GM23338 (cell line): ENCODE measurements at places on chromosomes 6 and 20. TPM values are rescaled to one million over a fixed set of nuclear protein-coding genes. Genes with fewer than 3 reads are reported as not detected.
A peak's percentile ranks its signal among the peaks of the same experiment; 100 is the strongest.

- no peak overlapping the region for H3K27ac ChIP-seq
- DNase-seq, result peak; percentile 81
- H3K36me3 ChIP-seq, result no peaks in the 10 kb centered on the region
- H3K27me3 ChIP-seq, result no peaks in the 10 kb centered on the region
Measured at GRCh38 chr6:122947355-122947754, 48.7 kb upstream of the CLVS2 start.

The GINS1 gene
- total RNA-seq, result 62.5 and 65.4 TPM in 2 replicates

GRCh38 chr20:12911372-12911771 is 97.4 kb upstream of the SPTLC3 start:
- no peak overlapping the region for H3K27ac ChIP-seq
- no peak for DNase-seq
- H3K4me3 ChIP-seq, result no peak overlapping the region
- H3K36me3 ChIP-seq, result no peaks in the 10 kb centered on the region

DNA sequence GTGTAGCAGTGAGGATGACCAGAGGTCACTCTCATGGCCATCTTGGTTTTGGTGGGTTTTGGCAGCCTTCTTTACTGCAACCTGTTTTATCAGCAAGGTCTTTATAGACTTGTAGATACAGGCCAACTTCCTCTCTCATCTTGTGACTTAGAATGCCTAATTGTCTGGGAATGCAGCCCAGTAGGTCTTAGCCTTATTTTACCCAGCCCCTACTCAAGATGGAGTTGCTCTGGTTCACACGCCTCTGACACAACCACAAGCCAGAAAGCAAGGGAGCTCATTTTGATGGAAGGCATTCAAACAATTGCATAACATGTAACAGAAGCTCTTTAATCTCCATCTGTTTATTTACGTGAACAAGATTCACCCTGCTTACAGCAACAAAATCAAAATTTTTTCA is 492.0 kb upstream of the SULF2 start:
- no peaks in the 10 kb centered on the region for H3K27me3 ChIP-seq
- H3K4me3 ChIP-seq, result no peak overlapping the region
- no peak for DNase-seq
- H3K4me1 ChIP-seq, result peaks cover 8% of the 10 kb centered on the region
- no peaks in the 10 kb centered on the region; the same call in 1 of the 2 replicates for H3K36me3 ChIP-seq

- no peak for DNase-seq
- no peaks in the 10 kb centered on the region for H3K4me1 ChIP-seq
- H3K27ac ChIP-seq, result no peak overlapping the region
Measured at GRCh38 chr6:168116975-168117899, 38.2 kb upstream of the FRMD1 start.

The CHRNA4 gene
- 1.9 and 3.9 TPM in 2 replicates for total RNA-seq

DNA sequence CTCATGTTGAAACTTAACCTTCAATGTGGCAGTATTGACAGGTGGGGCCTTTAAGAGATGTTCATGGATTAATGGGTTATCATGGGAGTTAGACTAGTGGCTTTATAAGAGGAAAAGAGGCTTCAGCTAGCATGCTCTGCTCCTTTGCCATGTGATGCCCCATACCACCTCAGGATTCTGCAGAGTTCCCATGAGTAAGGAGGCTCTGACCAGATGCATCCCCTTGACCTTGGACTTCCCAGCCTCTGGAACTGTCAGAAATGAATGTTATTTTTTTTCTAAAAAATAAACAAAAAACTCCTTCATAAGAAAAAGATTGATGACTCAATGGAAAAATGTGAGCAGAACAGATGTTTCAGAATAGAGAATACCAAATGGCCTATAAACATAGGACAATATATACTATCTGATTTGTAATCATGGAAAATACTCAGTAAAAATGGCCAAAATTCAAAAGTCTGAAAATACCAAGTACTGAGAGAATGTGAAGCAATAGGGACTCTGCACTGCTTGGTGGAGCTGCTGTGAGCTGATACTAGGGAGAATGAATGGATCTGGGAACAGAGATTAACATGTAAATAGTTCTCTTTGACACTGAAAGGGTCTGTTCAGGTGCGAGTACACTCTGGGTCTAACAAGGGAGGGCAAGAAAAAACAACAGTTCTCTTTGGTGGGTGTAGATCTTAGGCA is 7.4 kb upstream of the TRIM39 start:
- H3K4me3 ChIP-seq, result no peak overlapping the region
- DNase-seq, result peak; percentile 72
- no peak overlapping the region for H3K27ac ChIP-seq
- no peaks in the 10 kb centered on the region; the same call in 1 of the 2 replicates for H3K36me3 ChIP-seq

- no peak overlapping the region for H3K4me3 ChIP-seq
- 0 out of 2 replicates have a peak, but pooled peaks cover 9% of the 10 kb centered on the region for H3K36me3 ChIP-seq
- no peak for DNase-seq
- no peaks in the 10 kb centered on the region for H3K4me1 ChIP-seq
- no peaks in the 10 kb centered on the region for H3K27me3 ChIP-seq
Measured at GRCh38 chr20:4864311-4864752, 137.0 kb downstream of the SLC23A2 start.

The CNKSR3 gene
- total RNA-seq, result 3.5 and 5.7 TPM in 2 replicates

GRCh38 chr6:20900389-20901160 is 366.3 kb downstream of the CDKAL1 start:
- H3K36me3 ChIP-seq, result no peaks in the 10 kb centered on the region
- no peak overlapping the region for H3K27ac ChIP-seq
- H3K4me3 ChIP-seq, result no peak overlapping the region
- no peaks in the 10 kb centered on the region for H3K4me1 ChIP-seq
- no peak for DNase-seq
- no peaks in the 10 kb centered on the region for H3K27me3 ChIP-seq

The KIF16B gene
- total RNA-seq, result 11.1 and 12.8 TPM in 2 replicates

DNA sequence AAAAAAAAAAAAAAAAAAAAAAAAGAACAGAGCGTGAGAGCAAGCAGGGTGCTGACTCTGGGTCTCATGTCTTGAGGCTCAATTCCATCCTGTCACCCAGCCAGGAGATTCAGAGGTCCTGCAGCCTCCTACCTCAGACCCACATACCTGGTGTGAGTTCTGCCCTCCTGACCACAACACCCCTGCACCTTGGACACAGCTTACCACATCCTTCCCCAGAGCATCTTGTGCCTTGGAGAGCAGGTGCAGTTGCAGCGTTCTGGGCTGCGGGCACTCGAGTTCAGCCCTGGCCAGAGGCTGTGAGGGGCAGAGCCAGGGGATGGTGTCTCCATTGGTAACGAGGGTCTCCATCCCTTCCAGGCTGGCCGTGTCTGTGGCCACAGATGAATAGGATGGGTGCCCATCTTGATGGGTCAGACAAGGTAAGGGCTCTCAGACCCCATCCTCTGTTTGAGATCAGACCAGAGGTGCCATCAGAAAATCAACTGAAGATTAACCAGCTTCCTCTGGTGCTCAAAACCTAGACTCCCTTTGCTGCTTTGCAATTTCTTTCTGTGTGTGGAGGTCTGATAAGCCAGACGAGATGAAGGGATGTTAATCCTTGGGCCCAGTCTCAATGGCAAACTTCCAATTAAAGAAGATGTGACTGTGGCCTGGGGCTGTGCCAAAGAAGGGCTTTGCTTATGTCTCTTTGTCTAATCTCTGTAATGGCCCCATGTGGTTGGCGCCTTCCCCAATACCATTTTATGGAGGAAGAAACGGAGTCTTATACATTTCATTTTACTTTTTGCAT is 14.7 kb upstream of the ZNF831 start:
- H3K27ac ChIP-seq, result no peak overlapping the region
- no peaks in the 10 kb centered on the region for H3K27me3 ChIP-seq

GRCh38 chr6:38192011-38192410 is 372.5 kb downstream of the ZFAND3 start:
- H3K4me3 ChIP-seq, result no peak overlapping the region
- H3K4me1 ChIP-seq, result peaks cover 31% of the 10 kb centered on the region
- no peaks in the 10 kb centered on the region for H3K27me3 ChIP-seq
- no peaks in the 10 kb centered on the region for H3K36me3 ChIP-seq
- no peak overlapping the region for H3K27ac ChIP-seq

The MEP1A gene
- not detected in 2 replicates for total RNA-seq

DNA sequence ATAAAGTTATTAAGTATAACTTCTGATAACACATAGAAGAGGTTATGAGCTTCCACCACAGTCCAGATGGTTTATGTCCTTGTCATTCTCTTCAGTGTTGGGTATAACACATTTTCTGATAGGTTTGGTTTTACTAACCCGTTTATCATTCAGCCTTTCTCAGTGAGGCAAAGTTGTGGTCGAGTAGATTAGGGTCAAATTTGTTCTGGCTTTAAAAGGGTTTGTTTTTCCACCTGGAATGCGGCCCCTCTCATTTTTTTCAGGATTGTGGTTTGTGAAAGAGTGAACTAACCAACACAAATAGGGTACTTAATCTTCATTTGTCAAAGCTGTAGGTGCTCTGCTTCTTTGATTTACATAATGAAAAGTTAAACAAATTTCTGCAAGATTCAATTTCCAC is 204.2 kb upstream of the ASCC3 start:
- no peaks in the 10 kb centered on the region for H3K27me3 ChIP-seq
- peak overlapping the region; percentile 24; the same call in 1 of the 2 replicates for H3K27ac ChIP-seq
- H3K4me1 ChIP-seq, result peaks cover 46% of the 10 kb centered on the region
- peak; percentile 30 for DNase-seq
- H3K36me3 ChIP-seq, result no peaks in the 10 kb centered on the region

GRCh38 chr6:20747991-20748390 is 213.7 kb downstream of the CDKAL1 start:
- H3K27me3 ChIP-seq, result no peaks in the 10 kb centered on the region
- no peaks in the 10 kb centered on the region for H3K4me1 ChIP-seq
- DNase-seq, result no peak
- no peaks in the 10 kb centered on the region for H3K36me3 ChIP-seq
- H3K27ac ChIP-seq, result no peak overlapping the region

The FAXC gene
- total RNA-seq, result 10.5 and 18.3 TPM in 2 replicates

The PARD6B gene
- total RNA-seq, result 29.2 and 39.7 TPM in 2 replicates

DNA sequence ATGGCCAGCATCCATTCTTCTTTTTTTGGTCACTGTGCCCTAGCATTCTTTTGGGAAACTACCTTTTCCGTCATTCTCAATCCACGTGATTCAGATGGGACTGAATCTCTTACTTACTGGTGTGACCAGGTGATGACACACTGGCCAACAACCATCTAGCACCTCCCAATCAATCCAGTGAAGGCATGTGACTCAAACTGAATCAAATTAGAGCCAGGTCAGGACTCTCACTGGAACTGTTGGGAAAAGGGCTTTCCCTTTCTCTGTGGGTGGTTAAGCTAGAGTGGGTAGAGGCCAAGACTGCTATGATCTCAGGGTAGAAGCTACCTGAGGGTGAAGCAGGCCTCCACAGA is 36.2 kb upstream of the ZMYND8 start:
- no peaks in the 10 kb centered on the region for H3K4me1 ChIP-seq
- H3K36me3 ChIP-seq, result no peaks in the 10 kb centered on the region
- DNase-seq, result no peak
- H3K27me3 ChIP-seq, result no peaks in the 10 kb centered on the region

- peaks cover 30% of the 10 kb centered on the region for H3K4me1 ChIP-seq
- peaks cover 95% of the 10 kb centered on the region for H3K27me3 ChIP-seq
- H3K36me3 ChIP-seq, result no peaks in the 10 kb centered on the region
- H3K27ac ChIP-seq, result no peak overlapping the region
- DNase-seq, result peak; percentile 57
Measured at GRCh38 chr20:64042054-64042781, 6.2 kb downstream of the C20orf204 start.

The LPA gene
- total RNA-seq, result 0.17 and 0.27 TPM in 2 replicates

The NEDD9 gene
- 13.0 and 17.4 TPM in 2 replicates for total RNA-seq

DNA sequence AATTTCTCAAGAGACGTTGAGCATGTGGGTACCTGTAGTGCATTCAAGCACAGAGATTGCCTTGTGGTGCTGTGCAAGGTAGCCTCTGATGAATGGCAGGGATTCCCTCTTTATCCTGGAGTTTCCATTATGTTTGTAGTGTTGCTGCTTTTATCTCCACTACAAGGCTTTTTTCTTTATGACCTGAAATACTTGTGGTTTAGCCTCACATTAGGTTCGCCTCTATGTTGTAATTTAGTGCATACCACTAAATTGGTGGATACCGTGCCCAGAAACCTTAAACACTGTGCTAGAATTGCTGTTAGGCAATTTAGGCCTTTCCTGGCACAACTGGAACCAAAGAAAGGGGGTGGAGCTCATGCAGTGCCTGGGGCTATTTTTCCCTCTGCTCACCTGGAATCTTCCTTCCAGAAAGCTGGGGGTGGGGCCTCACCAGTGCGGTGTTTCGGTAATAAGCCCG is 76.8 kb downstream of the NCOA7 start:
- no peak overlapping the region for H3K27ac ChIP-seq
- H3K27me3 ChIP-seq, result no peaks in the 10 kb centered on the region
- no peaks in the 10 kb centered on the region for H3K36me3 ChIP-seq
- peaks cover 16% of the 10 kb centered on the region for H3K4me1 ChIP-seq
- DNase-seq, result peak; percentile 94

DNA sequence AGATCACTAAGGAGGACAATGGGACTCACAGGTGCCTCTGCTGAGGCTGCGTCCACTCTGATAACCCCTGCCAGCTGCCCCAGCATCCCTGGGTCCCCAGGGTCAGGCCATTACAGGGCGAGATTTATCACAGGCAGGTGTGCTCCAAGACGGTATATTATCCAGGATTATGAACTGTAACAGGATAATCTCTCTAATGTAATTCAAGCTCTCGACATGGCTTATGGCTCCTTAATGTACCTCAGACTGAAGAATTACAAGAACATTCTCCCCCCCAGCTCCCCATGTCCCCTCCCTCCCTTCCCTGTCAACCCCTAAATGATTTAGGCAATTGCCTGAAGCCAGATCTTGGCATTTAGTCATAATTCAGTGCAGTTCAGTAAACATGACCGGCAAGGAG is 86.8 kb downstream of the NCR2 start:
- no peak for DNase-seq
- no peak overlapping the region for H3K27ac ChIP-seq
- H3K27me3 ChIP-seq, result peaks cover 100% of the 10 kb centered on the region
- H3K4me1 ChIP-seq, result peaks cover 12% of the 10 kb centered on the region
- H3K4me3 ChIP-seq, result no peak overlapping the region
- H3K36me3 ChIP-seq, result no peaks in the 10 kb centered on the region

GRCh38 chr6:30219244-30219643 is 6.0 kb upstream of the TRIM26 start:
- peak; percentile 78 for DNase-seq
- no peak overlapping the region for H3K4me3 ChIP-seq
- peaks cover 7% of the 10 kb centered on the region; the same call in 1 of the 2 replicates for H3K27me3 ChIP-seq
- H3K4me1 ChIP-seq, result peaks cover 9% of the 10 kb centered on the region; the same call in 1 of the 2 replicates
- no peak overlapping the region for H3K27ac ChIP-seq

- H3K36me3 ChIP-seq, result no peaks in the 10 kb centered on the region
- DNase-seq, result peak; percentile 85
- no peaks in the 10 kb centered on the region for H3K4me1 ChIP-seq
- no peaks in the 10 kb centered on the region for H3K27me3 ChIP-seq
- H3K27ac ChIP-seq, result no peak overlapping the region
Measured at GRCh38 chr6:130760006-130760405, 67.2 kb upstream of the SMLR1 start.

- no peaks in the 10 kb centered on the region for H3K36me3 ChIP-seq
- DNase-seq, result peak; percentile 37
- H3K4me1 ChIP-seq, result no peaks in the 10 kb centered on the region
Measured at GRCh38 chr6:63121166-63121565, 90.1 kb upstream of the FKBP1C start.

DNA sequence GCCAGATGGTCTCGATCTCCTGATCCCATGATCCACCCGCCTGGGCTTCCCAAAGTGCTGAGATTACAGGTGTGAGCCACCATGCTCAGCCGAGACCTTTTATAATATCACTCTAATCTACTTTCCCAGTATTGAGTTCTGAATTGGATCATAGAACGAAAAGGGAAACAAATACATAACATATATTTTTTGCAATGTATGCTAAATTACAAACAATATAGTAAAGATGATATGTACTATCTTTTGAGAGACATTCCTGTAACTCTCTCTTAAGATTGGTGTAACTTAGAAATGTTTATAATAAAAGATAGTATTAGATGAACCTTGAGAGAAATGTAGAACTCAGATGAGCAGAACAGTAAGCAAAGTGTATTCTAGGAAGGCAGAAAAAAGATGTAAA is 129.2 kb upstream of the TENT5A start:
- no peak for DNase-seq
- no peaks in the 10 kb centered on the region for H3K36me3 ChIP-seq
- H3K27ac ChIP-seq, result no peak overlapping the region
- H3K27me3 ChIP-seq, result no peaks in the 10 kb centered on the region
- no peak overlapping the region for H3K4me3 ChIP-seq
